ENCODE measurements at places on chromosomes 7 and 10.

GRCh38 chr7:129698516-129699418 is 87.2 kb downstream of the NRF1 start:
- no peak for DNase-seq

- DNase-seq: peak; percentile 41
Observed at GRCh38 chr7:64098-64915, 128.1 kb upstream of the FAM20C start.

- no peak for DNase-seq
Observed at GRCh38 chr7:28533731-28534531, 121.6 kb downstream of the CREB5 start.

GRCh38 chr10:75876710-75877109 is 445.3 kb downstream of the LRMDA start:
- no peak for DNase-seq

DNA sequence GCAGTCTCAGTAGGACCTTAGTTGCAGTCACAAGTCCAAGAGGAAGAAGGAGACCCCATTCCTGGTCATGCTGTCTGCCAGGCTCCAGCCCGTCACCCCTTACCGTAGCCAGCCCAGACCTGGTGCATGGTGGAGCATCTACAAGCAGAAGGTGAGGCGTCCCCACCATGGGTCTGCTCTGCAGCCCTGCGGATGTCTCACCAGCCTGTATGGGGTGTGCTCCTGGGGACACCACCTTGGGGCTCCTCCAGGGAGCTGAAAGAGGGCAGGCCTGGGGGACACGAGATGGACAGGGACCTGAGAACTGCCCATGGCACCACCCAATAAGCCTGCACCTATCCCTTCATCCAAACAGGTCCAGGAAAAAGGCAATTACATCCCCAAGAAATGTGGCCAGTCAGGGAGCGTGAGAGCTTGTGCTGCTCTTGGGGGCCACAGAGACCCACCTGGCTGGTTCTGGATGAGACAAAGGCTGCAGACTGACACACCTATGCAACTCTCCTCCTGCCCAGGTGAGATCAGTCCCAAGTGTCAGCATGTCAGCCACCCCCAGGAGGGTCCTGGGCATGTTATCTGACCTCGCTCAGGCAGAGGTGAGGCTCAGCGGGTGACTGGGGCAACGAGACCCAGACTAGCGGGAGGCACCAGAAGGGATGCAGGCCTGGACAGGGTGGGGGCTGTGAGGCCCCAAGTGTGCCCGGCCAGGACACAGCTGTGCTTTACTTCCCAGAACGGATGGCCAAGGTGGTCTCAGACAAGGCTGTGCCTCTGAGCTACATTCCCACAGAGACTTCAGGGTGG is 84.5 kb upstream of the RET start:
- DNase-seq: no peak

DNA sequence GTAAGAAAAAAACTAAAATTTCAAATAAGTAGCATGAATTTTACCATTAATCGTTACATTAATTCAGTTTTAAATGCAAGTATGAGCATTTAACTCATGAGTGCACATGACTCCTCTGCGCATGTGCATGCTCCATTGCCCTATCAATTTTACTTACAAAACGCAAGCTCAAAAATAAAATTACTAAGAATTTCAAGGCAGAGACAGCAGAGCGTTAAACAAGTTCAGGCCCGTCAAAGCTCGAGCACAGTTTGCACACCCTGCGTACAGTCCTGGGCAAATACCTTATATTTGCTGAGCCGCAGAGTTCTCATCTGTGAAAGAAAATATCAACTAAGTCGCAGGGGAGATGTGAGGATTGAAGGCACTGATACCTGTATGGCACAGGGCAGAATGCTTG is 373.6 kb downstream of the BBS9 start:
- DNase-seq: no peak

- no peak for DNase-seq
Observed at GRCh38 chr7:43625980-43626379, 43.1 kb downstream of the STK17A start.

GRCh38 chr7:37758501-37759045 is 75.0 kb downstream of the GPR141 start:
- no peak for DNase-seq

- DNase-seq: no peak
Observed at GRCh38 chr7:156669035-156669828, 28.7 kb downstream of the RNF32 start.

DNA sequence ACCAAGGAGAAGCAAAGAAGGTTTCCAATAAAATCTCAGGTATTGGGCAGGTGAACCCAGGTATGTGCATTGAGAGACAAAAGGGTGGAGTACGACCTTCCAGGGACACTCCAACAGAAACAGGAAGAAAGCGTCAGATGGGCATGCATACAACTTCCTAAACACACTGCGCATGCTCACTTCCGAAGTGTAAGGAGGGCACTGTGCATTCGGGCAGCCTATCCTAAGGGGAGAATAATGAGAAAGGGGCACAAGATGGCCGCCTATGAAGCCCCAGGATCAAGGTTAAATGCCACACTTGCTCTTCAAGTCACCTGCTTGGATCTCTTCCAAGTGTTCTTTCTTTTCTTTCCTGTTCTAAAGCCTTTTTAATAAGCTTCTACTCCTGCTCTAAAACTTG is 39.4 kb upstream of the PRSS1 start:
- DNase-seq: no peak

- peak; percentile 33 for DNase-seq
Observed at GRCh38 chr7:18087687-18088078, 60.0 kb upstream of the PRPS1L1 start.

DNA sequence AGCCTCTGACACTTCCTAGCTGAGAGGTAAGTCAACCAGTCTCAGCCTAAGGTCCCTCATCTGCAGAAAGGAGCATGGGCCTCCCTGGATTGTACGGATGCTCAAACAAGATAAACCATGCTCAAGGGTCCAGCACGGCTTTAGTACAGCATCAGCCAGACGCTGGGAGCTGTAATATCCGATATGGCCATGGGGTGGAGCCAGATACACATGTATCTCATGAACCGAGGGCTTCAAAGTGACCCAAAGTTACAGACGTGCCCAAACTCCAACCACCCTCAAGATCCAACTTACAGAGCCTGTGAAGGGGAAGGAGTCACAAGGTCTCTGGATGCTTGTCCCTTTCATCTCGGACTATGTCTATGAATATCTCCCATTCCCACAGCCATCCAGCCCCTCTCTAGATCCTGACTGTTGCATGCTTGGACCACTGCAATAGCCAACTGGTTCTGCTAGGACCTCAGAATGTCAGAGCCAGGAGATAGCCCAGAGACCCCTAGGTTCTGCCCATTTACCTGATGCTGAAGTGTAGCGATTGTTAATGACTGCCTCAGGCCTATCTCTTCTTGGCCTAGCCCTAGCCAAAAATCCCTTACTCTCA is 142.4 kb downstream of the SH3PXD2A start:
- DNase-seq: peak; percentile 58

- DNase-seq: no peak
Observed at GRCh38 chr10:6564367-6564766, 15.7 kb downstream of the PRKCQ start.

- DNase-seq: peak; percentile 64
Observed at GRCh38 chr10:6204341-6205191, 1.8 kb downstream of the PFKFB3 start.

- DNase-seq: no peak
Observed at GRCh38 chr10:66604195-66604594, 321.6 kb upstream of the LRRTM3 start.

GRCh38 chr7:114345494-114345893 is 69.1 kb upstream of the FOXP2 start:
- DNase-seq: no peak

GRCh38 chr10:31120961-31121685 is 89.5 kb upstream of the ZNF438 start:
- DNase-seq: no peak

- DNase-seq: no peak
Observed at GRCh38 chr7:16795624-16796023, 9.2 kb downstream of the AGR2 start.

DNA sequence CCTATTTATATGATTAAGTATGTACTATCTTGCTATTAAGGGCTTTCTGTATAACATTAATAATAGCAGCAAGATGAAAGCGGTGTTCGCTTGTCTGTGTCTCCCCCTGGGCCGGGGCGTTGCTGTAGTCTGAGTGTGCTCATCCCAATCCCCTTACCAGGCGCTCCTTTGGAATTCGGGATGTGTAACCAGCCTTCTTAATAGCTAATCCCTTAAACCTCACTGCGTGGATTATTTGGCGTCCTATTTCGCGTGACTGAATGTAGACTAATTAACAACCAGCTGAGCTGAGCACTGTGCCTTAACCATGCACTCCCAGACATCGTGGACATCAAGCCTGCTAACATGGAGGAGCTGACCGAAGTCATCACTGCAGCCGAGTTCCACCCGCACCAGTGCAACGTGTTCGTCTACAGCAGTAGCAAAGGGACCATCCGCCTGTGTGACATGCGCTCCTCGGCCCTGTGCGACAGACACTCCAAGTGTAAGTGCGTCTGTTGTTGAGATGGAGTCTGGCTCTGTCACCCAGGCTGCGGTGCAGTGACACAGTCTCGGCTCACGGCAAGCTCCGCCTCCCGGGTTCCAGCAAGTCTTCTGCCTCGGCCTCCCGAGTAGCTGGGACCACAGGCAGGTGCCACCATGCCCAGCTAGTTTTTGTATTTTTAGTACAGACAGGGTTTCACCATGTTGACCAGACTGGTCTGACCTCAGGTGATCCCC is 36.6 kb downstream of the BNIP3 start:
- no peak for DNase-seq

Measured in right kidney (tissue), 9 donors.